GM03348 (cell line): ENCODE measurements at places on chromosomes 4 and X.

DNA sequence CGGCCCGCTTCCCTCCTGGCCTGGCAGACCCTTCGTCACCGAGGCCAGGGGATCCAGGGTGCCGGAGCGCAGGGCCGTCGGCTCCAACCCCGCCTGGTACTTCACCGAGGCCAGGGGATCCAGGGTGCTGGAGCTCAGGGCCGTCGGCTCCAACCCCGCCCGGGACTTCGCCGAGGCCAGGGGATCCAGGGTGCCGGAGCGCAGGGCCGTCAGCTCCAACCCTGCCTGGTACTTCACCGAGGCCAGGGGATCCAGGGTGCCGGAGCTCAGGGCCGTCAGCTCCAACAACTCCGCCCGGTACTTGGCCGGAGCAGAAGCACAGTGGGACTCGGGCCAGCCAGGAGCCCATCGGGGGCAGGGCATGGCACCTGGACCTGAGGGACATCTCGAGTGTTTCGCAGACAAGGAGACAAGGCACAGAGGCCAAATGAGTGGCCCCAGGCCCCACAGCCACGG, 85.1 kb downstream of the FAM53A start:
- no peak for DNase-seq

GRCh38 chr4:176001151-176002006, 64.3 kb upstream of the WDR17 start:
- peak; percentile 26 for DNase-seq

GRCh38 chrX:43897290-43897689, 15.0 kb upstream of the MAOB start:
- no peak for DNase-seq

- DNase-seq, result no peak
These were observed 86.0 kb downstream of the SCD5 start for GRCh38 chr4:82712561-82712960.

GRCh38 chrX:97987979-97988378, 1104.3 kb downstream of the RPA4 start:
- no peak for DNase-seq

DNA sequence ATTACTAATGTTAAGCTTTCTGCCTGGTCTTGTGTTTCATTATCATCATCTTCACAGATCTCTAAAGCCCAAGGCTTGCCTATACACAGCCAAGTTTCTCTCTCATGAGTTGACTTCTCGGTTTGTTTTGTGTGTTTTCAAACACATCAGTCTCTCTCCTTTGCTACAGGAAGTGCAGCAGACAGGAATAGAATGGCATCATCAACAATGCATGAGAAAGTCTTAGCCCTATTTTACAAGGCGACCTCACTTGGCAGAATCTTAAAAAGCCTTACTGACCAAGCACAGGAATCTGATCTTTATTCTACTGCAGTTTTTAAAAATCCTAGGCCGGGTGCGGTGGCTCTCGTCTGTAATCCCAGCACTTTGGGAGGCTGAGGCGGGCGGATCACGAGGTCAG, 36.8 kb downstream of the CC2D2A start:
- no peak for DNase-seq

- DNase-seq, result no peak
These were observed 199.9 kb downstream of the SHOX start for GRCh38 chrX:830532-830931.

GRCh38 chrX:45502396-45502795, 301.7 kb upstream of the DIPK2B start:
- no peak for DNase-seq

- no peak for DNase-seq
These were observed 206.8 kb downstream of the TEX13A start for GRCh38 chrX:105013719-105014118.

DNA sequence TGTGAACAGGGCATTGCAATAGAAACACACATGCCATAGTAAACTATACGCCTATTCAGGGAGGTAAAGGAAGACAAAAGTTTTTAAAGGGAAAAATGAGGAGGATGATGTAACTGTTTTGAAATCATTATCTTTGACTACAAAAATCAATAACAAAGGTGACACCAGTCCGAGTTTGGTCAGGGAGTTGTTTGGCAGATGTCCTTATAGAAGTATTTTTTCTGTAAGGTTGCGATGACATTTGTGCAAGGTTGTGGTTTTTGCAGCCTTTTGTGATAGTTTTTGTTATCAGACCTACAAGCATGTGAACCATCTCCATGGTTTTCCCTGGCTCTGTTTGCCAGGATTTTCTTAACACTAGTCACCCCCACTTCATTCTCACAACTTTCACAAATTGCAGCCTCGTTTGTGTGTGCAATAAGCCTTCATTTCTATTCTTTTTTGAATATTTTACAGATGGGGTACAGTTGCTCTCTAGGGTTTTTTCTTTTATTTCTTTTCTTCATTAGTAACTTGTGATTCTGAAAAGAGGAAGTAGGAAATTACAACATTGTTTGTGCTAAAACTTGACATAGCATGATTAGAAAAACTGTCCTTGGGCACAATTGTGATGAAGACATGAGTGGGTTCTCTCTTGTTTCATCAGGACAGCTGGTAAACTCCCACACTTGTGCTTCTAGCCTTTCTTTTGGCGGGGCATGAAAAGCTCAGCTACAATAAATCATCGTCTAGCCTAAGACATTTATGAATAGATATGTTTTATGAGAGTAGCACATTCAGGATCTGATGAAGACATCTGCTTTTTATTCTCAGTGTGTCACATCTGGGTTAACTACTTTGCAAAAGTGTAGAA, 60.2 kb upstream of the PNPLA4 start:
- no peak for DNase-seq

- DNase-seq, result no peak
These were observed 232.3 kb downstream of the PABPC4L start for GRCh38 chr4:133969202-133969848.

GRCh38 chr4:184433258-184433892, 41.0 kb downstream of the IRF2 start:
- no peak for DNase-seq

DNA sequence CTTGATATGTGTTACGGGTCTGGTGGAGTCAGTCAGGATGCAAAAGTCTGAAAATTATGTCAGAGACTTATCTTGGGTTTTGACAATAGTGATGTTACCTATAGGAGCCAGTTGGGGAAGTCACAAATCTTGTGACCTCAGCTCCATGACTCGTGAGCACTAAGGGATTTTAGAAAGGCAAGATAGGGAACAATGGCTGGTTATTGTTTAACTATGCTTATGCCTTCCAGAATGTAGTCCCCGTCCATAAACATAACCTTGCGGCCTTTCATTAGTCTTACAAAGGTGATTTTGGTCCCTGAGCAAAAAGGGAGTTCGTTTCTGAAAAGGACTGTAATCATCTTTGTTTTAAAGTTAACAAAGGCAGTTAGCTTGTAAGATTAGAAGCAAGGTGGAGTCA, 23.9 kb upstream of the GATB start:
- no peak for DNase-seq

DNA sequence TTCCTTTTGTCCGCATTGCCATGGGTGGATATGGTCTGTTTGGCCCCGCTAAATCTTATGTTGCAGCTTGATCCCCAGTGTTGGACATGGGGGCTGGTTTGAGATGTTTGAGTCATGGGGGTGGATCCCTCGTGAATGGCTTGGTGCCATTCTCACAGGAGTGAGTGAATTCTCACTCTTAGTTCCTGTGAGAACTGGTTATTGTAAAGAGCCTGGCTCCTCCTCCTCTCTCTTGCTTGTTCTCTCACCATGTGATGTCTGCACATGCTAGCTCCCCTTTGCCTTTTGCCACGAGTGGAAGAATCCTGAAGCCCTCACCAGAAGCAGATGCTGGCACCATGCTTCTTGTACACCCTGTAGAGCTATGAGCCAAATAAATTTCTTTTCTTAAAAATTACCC, 22.6 kb upstream of the STBD1 start:
- DNase-seq, result no peak

- DNase-seq, result no peak
These were observed 39.4 kb downstream of the STIM2 start for GRCh38 chr4:26899991-26900390.

GRCh38 chr4:96035727-96036126, 195.8 kb downstream of the PDHA2 start:
- no peak for DNase-seq

- no peak for DNase-seq
These were observed 635.0 kb upstream of the NR3C2 start for GRCh38 chr4:149077181-149077580.

DNA sequence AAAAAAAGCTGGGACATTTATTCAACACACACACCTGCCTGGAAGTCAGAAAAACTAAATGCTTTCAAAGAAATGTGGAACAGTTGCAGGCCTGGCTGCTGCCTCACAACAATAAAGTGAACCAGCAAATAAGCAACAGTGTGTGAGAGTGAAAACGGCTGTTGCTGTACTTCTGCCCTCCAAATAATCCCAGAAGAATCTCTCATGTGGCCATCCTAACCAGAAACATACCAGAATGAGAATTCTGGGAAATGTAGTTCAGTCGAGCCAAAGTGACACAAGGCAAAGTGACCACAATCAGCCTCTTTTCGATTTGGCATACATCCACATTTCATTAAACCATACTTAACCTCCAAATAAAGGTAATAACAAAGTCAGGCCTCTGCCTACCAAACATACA, 204.5 kb downstream of the SLC7A11 start:
- peak; percentile 43 for DNase-seq

- DNase-seq, result no peak
These were observed 301.6 kb downstream of the ARHGAP24 start for GRCh38 chr4:85776579-85776978.

- DNase-seq, result no peak
These were observed 803.6 kb upstream of the ADGRL3 start for GRCh38 chr4:60396341-60397049.

DNA sequence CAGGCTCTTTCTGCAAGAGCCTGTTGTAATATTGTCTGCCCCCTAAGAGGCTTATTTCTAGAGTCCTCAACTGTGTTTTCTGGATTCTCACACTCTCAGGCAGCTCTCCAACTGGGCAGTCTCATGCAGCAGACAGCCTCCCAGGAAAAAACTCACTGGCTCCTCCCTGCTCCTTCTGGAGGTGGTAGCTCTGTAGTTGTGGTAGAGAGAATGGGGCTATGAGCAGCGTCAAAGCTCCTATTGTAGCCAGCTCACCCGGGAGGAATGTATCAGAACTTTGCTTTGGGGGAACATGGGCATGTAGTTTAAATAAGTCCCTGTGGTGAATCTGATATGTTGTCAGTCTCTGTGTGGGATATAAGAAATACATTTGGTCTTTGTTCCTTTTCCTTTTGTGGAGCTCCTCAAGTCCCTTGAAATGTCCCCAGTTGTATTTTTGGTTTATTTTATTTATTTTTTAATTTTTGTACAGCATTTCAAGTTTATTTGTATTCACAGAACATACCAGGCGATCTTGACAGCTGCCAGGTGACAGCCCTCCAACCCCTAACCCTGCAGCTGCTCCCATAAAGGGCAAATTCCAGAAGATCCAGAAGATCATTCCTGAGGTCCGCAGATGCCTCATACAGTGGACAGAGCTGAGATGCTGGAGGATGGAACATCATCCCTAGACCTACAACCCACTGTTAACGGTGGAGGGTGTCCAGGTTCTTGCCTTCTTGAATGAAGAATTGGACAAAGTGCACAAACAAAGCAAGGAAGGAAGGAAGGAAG, 45.7 kb downstream of the TRIM61 start:
- peak; percentile 44 for DNase-seq

DNA sequence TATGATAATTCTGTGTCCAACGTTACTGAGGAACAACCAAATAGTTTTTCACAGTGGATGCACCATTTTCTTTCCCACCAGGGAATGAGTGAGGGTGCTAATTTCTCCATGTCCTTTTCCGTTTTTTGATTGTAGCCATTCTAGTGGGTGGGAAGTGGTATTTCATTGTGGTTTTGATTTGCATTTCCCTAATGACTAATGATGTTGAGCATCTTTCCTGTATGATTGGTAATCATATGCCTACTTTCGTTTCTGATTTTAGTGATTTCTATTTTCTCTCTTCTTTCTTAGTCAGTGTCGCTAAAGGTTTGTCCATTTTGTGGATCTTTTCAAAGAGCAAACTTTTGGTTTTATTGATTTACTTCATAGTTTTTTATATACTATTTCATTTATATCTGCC, 32.1 kb upstream of the TEX13D start:
- no peak for DNase-seq

GRCh38 chr4:72975488-72975784, 94.1 kb downstream of the COX18 start:
- DNase-seq, result no peak

- DNase-seq, result no peak
These were observed 423.1 kb upstream of the PITX2 start for GRCh38 chr4:111045992-111046391.

- DNase-seq, result no peak
These were observed 39.1 kb upstream of the ANXA3 start for GRCh38 chr4:78512357-78512920.

DNA sequence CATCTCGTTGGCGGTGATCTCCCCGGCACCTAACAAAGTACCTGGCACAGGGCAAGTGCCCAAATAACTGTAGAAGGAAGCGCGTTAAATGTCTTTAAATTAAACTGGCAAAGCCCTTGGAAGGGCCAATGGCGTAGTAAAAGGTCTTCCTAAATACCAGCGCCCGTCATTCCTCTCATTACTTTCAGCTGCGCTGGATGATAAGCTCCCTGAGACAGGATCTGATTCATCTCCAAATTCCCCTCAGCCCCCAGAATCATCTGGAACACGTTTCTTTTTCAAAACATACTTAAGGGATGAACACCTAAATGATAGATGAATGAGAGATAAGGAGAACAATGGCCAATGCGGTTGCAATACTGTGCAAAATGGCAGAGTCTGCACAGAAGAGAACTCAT, 95.1 kb downstream of the AFAP1 start:
- DNase-seq, result peak; percentile 69

DNA sequence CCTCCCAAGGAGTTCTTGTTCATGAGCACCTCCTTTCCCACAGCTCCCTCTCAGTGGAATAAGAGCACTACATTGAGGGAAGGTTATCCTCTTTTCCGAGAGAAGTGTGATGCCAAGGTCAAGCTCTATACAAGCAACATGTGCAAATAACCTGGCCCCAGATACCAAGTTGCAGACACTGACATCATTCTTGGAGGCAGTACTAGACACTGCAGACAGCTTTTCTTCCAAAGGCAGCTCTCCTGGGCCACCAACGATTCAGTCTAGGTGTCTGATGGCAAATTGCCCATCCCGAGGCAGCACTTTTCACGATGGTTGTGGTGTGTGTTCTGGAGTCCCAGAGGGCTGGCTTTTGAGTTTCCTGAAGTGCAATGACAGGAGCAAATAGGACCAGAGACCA, 384.9 kb downstream of the TLL1 start:
- DNase-seq, result no peak

- no peak for DNase-seq
These were observed 70.2 kb downstream of the CPZ start for GRCh38 chr4:8662776-8663175.

DNA sequence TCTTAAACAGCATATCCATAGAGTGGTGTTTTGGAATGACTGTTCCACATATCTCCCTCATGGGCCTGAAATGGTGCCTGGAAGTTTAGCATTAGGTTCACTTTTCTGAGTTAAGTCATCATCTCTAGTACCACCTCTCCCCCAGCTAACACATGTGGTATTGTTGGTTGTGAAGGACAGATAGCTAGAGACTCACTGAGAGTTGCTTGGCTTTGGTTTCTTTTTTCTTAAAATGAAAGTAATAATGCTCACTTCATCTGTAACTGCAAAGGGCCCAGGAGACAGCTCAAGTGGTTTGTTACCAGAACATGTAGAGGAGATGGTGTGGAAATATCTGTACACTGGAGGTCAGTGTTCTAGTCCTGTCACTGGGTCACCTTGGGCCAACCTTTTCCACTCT, 90.9 kb downstream of the EFNB1 start:
- DNase-seq, result no peak

GRCh38 chr4:139458999-139459398, 5.1 kb downstream of the RAB33B start:
- no peak for DNase-seq

- DNase-seq, result no peak
These were observed 2.6 kb downstream of the ARHGAP10 start for GRCh38 chr4:147734496-147734895.
